ENCODE measurements at places on chromosomes 1 and 21. TPM values are rescaled to one million over a fixed set of nuclear protein-coding genes. Genes with fewer than 3 reads are reported as not detected.

GRCh38 chr1:156214024-156214748 lies 1.4 kb downstream of the PMF1 start:
- peak; percentile 59 for DNase-seq

DNA sequence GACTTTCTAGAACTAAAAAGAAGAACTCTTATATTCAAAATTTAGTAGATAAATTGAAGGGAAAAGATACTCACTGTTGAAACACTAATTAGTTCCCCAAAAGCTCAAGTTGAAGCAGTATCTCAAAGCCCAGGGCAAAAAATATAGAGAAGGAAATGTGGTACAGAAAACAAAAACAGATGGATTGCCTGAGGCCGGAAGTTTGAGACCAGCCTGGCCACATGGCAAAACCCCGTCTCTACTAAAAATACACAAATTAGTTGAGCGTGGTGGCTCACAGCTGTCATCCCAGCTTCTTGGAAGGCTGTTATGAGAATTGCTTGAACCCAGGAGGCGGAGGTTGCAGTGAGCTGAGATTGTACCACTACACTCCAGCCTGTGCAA lies 36.0 kb downstream of the FAM177B start:
- DNase-seq = no peak

DNA sequence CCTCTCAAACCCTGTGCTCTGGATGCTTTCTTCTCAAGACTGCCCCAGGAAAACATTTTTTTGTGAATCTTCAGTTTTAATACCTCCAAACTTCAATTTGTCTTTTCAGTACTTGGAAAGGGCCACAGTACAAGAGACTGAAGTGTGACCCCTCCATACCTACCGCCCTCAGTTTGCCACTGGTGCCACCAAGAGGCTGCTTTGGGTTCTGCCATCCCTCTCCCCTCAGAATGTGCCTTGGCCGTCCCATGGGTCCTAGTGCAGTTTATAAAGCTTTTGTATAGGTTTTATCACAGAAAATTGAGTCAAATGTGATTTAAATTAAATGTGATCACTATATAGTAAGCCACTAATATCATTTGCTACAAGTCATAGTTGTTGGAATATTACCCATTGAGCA lies 60.8 kb upstream of the PGD start:
- peak; percentile 65 for DNase-seq

- DNase-seq = no peak
Measured at GRCh38 chr21:29233611-29234540, 64.8 kb upstream of the BACH1 start.

- DNase-seq = no peak
Measured at GRCh38 chr1:78765489-78765888, 115.9 kb downstream of the IFI44 start.

DNA sequence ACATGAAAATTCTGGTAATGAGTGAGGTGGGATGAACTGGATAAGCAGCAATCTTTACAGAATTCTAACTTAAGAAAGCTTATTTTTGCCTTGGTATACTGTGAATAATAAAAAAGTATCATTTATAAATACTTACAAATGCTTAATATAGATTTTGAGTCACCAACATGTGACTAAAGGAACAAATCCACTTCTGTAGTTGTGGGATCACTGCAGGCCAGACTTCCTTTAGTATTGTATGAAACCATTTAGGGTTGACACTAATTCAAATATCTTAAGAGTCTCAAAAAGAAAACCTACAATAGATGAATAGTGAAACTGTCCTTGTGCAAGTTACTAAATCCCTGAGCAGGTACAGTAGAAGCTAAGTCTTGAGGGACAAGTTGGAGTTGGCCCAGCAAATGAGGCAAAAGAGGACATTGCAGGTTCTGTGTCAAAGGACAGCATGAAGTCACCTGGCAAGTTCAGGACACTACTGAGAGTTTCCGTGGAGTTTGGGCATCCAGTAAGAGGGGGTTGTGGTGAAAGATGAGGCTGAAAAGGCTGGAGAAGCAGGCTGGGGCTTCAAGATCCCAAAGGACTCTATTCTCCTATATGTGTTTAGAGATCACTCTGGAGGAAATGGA lies 5.9 kb upstream of the THEM4 start:
- peak; percentile 23 for DNase-seq

- no peak for DNase-seq
Measured at GRCh38 chr1:70208292-70208691, 2.9 kb upstream of the LRRC40 start.

DNA sequence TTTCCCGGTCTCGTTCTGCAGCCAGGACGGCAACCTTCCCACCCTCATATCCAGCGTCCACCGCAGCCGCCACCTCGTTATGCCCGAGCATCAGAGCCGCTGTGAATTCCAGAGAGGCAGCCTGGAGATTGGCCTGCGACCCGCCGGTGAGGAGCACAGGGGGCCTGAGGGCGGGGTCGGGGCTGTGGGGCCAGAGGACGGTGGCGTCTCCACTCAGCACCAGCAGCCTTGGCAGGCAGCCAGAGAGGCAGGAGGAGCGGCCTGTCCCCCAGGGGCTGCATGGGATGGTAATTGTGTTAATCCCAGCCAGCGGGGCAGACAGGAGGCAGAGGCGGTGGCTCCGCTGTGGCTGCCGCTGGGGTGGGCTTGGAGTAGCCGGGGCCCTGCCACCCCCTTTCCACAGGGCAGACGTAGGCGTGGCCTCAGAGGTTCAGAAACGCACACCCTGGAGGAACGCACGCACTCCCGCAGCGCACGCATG lies 12.1 kb downstream of the SAMD11 start:
- peak; percentile 33 for DNase-seq

GRCh38 chr1:173330149-173330951 lies 123.2 kb upstream of the TNFSF4 start:
- DNase-seq = peak; percentile 89

DNA sequence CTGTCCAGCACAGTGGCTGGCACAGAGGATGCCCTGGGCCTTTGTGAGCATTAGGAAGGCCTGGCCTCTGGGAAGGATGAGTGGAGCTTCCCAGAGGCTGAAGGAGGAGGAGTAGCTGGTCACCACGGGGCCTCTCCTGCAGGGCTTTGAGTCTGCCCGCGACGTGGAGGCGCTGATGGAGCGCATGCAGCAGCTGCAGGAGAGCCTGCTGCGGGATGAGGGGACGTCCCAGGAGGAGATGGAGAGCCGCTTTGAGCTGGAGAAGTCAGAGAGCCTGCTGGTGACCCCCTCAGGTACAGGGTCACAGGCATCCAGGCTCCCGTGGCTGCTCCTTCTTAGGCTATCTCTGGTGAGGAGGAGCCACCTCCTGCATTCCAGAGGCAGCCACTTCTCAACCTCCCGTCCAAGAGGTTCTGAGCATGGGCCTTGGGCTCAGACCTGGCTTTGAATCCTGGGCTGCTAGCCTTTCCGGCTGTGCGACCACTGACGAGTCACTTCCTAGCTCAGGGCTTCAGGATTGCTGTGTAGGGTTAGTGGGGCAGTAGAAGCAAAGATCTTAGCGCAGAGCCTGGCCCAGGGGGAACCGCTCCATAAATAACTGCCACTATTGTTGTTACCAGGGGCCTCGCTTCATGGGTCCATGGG lies 14.0 kb downstream of the SESN2 start:
- DNase-seq = no peak

GRCh38 chr1:230306169-230306568 lies 120.0 kb downstream of the PGBD5 start:
- no peak for DNase-seq

- DNase-seq = peak; percentile 53
Measured at GRCh38 chr1:82225421-82226185, 424.9 kb downstream of the ADGRL2 start.

- DNase-seq = no peak
Measured at GRCh38 chr1:176998183-176998795, 166.2 kb downstream of the ASTN1 start.

DNA sequence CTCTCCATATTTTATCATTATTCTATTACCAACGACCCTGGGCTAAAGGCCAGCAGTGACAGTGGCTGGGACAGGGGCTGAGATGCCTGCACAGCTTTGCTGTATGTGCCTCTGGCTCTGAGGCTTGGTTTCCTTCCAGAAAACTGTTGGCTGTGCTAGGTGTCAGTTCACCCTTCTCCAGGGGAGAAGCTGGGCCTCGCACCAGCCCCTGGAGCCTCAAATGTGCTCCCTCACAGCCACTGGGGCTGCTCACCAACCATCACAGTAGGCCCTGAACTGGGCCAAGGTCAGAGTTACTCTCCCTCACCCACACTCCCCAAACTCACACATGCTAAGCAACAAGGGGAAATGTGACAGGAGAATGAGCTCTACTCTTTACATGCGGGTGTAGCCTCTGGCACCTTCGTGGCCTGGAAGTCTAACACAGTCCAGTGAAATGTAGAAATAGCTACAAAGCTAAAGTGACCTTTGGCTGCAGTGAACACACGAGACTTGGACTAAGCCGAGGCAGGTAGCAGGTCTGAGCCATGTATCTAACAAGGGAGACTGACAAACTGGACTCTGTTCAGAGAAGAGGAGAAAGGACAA lies 4.7 kb upstream of the CD160 start:
- DNase-seq = no peak

- DNase-seq = peak; percentile 74
Measured at GRCh38 chr1:172143384-172144055, 277.0 kb upstream of the C1orf105 start.

- no peak for DNase-seq
Measured at GRCh38 chr1:91777196-91777595, 108.8 kb downstream of the TGFBR3 start.

DNA sequence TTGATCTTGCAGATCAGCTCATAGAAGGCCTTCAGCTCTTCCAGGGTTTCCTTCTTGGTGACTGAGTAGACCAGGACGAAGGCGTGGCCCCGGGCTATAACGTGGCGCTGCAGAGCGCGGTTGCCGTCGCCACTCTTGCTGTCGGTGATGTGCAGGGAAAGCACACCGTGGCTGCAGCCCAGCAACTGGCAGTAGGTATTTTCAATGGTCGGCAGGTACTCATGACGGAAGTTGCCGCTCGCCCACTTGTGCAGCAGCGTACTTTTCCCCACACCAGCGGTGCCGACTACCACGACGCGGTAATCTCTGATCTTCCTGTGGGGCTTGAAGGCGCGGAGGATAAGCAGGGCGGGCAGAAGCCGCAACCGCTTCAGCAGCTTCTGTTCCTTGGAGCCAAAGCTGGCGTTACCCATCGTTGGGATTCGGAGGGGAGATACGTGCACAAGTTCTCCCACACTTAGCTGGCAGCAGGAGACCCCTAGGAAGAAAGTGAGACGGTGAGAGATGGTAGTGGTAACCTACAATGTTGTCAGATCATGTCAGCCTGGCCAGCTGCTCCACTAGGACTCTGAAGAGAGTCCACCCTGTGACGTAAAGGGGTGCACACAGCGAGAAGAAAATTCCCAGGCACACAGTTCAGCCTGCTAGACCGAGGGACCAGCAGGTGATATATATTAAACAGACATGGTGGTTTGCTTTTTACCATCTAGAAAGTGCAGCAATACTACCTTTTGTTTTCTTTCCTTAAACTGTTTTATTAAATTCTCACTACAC lies 3.4 kb downstream of the DIRAS3 start:
- DNase-seq = no peak

DNA sequence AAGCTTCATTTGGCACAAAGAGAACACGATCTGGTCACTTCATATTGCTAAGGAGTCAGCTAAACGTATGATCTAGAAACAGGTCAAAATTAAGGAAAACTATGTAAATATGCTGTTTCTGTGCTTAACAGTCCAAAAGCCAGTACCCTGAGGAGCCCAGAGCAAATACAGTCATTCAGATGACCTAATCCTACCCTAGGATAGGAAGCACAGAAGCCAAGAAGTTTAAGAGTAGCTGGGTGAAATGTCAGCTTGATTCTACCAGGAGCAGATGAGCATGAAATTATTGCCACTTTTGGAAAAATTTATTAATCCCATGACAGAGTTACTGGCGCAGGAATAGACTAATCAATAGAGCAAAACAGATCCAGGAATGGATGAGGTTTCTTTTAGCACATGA lies 18.3 kb downstream of the SORT1 start:
- peak; percentile 70 for DNase-seq

GRCh38 chr1:64263335-64263734 lies 59.9 kb downstream of the UBE2U start:
- peak; percentile 14 for DNase-seq

DNA sequence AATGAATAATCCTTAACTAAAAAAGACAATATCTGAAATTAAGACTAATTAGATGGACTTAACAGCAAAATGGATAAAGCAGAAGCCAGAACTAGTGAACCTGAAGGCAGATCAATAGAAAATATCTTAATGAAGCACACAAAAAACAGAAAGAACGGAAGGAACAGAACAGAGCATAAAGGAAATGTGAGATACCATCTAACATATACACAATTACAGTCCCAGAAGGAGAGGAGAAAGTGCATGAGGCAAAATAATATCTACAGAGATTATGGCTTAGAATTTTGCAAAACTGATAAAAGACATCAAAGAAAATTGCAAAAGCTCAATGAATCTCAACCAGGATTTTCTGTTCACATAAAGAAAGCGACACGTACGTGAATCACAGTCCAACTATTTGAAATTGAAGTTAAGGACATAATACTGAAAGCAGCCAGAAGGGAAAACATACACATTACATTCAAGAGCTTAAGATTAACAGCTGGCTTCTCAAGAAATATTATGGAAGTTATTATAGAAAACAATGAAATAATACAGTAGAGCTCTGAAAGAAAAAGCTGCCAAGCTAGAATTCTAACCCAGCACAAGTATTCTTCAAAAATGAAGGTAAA lies 182.0 kb downstream of the CDC42BPA start:
- DNase-seq = no peak

DNA sequence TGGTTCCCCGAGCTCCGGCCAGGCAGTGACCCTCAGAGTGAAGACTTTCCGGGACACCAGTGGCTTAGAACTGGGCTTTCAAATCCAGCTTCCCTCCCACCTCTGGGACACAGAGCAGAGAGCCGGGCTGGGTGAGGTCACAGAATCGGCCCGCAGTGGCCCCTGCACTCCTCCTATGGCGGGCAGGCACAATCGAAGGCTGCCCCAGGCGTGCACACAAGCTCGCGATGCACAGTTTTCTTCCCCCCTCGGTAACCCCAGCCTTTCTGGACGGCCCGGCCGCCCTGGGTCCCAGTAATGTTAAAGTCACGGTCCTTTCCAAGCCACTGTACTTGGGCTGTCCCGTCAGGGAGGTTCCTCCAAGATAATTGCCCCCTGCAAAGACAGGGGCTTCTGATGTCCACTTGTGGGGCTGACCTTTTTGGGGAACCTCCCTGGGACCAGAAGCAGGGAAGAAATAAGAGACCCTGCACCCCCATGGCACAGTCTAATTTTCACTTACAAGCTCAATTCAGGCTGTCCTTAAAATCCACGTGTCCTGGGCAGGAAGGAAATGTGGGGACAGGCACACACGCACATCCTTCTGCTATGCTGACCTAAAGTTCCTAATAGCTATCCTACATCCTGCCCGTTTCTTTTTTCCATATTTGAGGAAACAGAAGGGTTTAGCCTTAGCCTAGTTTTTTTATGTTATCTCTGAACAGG lies 13.7 kb downstream of the TFF3 start:
- DNase-seq = no peak

The BEST4 gene
- total RNA-seq = 0.32 TPM

The C1orf167 gene
- total RNA-seq = not detected

The ST6GALNAC5 gene
- total RNA-seq = 12.2 TPM

The LAMC1 gene
- 727 TPM for total RNA-seq

The SPATA1 gene
- not detected for total RNA-seq

The ADAMTS1 gene
- 166 TPM for total RNA-seq

All from GM23248 (cell line).